ENCODE measurements at places on chromosomes 6 and 20.

DNA sequence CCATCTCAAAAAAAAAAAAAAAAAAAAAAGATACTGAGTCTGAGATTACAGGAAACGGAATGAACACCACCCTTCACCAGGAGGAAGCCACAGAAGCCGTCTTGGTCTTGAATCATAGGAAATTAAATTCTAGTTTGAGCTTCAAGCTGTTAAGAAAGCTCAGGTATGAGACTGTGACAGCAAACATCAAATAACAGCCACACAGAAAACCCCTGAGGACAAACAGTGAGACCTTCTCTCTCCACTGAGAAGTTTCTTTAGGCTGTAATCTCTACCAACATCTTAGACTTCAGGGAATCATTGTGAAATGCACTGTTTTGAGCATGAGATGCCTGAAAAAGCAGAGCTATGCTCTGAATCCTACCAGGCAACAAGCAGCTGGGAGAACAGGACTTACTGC is 30.8 kb downstream of the PDE10A start:
- no peak for DNase-seq

GRCh38 chr20:37984018-37984785 is 49.1 kb downstream of the TTI1 start:
- no peak for DNase-seq

DNA sequence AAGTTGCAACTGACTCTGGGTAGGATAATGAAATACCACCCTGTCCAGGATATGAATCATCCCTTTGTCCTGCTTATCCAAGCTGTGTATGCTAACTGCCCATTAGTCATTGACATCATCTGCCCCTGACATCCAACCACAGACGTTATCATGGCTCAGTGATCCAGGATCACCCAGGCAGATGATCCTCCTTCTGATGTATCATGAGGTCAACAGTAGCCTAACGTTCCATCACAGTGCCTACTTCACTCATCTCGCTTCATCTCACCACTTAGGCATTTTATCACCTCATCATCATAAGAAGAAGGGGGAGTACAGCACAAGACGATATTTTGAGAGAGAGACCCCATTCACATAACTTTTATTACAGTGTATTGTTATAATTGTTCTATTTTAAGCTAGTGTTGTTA is 13.4 kb upstream of the BTN3A2 start:
- DNase-seq, result no peak

DNA sequence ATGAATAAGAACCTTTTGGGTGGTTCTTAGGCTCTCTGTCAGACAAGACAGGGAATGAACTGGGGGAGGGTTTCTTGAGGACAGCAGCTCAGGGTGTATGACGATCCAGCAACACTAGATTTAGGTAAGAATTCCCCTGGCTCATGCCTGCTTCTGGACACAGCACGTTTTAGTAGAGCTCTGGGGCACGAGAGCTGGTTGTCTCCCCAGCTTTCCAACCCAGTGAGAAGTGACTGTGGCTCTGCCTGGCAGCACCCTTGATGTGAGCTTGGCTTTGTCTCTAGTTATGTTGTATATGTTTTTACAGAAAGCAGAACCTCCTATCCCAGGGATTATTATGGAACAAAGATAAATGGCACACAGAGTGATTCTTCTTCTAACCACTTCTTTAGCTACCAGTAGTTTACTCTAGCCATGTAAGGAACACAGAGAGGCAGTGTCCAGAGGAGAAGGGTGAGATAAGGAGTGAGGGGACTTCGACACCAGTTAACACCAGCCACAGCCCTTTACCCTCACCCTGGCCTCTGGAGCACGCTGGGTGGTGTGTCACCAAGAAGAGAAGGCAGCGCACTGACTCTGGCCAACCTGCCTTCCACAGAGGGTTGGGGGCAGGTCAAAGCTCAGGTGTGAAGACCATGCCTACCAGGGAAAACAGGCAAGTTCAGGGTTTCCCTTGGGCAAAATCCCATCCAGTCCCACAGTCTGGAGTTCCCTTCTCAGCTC is 3.9 kb downstream of the APOBEC2 start:
- DNase-seq, result no peak

DNA sequence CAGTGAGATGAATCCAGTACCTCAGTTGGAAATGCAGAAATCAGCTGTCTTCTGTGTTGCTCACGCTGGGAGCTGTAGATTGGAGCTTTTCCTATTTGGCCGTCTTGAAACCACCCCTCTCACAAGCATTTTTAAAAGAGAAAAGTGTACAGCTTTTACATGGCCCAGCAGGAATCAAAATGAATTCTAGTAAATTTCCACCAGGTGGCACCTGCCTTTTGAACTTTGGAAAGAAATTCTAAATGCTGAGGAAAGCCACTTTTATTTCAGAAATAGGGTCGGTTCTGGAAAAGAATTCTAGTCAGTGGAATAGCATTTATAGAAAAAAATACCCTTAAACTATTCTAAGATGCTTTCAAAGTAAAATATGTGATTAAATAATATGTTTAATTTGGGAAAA is 647.8 kb downstream of the CD109 start:
- no peak for DNase-seq

DNA sequence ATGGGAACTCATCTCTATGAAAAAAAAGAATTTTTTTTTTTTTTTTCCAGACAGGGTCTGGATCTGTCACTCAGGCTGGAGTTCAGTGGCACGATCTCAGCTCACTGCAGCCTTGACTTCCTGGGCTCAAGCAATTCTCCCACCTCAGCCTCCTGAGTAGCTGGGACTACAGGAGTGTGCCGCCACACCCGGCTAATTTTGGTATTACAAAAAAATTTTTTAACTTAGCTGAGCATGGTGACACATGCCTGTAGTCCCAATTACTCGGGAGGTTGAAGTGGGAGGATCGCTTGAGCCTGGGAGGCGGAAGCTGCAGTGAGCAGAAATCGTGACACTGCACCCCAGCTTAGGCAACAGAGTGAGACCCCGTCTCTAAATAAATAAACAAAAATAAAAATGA is 7.5 kb downstream of the DEF6 start:
- DNase-seq, result no peak

- no peak for DNase-seq
These were observed 444.2 kb downstream of the HTR1B start for GRCh38 chr6:77019081-77019480.

- DNase-seq, result no peak
These were observed 10.6 kb downstream of the NOL4L start for GRCh38 chr20:32574296-32575226.

DNA sequence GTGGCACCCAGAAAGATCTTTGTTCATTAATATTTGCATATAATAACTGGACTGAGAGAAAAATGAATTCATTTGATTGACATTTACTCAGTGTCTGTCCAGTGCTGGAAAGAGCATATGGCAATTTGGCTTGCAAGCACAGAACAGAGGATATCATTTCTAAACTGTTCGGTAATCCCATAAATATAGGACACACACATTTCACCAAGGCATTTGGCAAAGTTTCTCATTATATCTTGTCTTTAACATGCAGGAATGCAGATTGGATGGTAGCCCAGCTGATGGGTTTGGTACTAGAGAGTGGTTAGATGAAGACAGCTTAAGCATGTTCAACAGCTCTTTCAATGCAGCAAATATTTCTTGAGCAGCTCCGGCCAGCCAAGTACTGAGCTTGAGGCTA is 259.2 kb downstream of the PRKN start:
- no peak for DNase-seq

- DNase-seq, result no peak
These were observed 60.4 kb downstream of the HMGCLL1 start for GRCh38 chr6:55518529-55519060.

DNA sequence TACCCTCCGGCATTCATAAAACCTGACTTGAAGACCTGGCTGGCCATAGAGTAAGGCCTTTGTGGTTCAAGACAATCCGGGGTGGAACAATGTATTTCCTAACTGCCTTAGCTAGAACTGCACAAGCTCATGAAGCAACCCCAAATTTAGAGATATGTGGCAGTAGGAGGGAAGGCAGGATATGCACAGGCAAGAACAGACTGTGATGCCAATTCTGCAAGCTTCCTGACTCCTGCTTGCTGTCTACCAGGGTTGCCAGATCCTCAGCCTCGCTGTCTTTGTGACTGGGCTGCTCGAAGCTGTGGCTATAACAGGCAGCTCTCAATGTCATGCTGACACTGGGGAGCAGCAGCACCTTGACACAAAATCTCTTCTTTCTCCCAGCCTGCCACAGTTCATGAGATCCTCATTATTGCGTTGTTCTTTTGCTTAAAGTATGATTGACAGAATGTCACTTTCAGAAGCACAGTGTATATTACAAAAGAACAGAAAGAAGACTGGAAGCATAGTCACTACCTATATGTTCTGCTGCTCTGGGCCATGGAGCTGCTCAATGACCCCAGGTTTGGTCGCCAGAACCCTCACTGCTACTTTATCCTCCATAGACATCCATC is 18.3 kb upstream of the SHLD1 start:
- DNase-seq, result no peak

GRCh38 chr6:26336355-26337198 is 28.4 kb upstream of the BTN3A2 start:
- no peak for DNase-seq

GRCh38 chr20:33719277-33719988 is 677 bp downstream of the PXMP4 start:
- DNase-seq, result no peak

- DNase-seq, result no peak
These were observed 67.5 kb downstream of the PHACTR3 start for GRCh38 chr20:59671661-59672471.

DNA sequence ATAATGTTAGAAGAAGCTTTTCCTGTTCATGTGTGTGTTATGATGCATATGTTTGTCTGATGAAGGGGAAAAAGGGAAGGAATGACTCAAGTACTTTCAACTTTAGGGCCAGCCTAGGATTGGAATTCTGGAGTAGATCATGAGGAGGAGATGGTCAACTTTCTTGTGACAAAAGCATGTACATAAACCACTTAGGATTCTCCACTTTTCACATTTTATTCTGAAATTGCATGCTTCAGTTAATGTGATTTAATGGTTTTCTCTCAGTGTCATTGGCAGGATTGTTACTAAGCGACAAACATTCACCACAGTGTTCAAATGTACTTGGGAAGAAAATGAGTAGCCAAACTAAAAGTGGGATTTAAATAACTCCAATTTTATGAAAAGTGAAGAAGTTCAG is 80.1 kb downstream of the UTRN start:
- DNase-seq, result no peak

- no peak for DNase-seq
These were observed 19.8 kb upstream of the ADRM1 start for GRCh38 chr20:62282877-62283503.

- DNase-seq, result no peak
These were observed 78.3 kb downstream of the TBX18 start for GRCh38 chr6:84685983-84686584.

GRCh38 chr6:167802339-167802738 is 24.4 kb upstream of the AFDN start:
- DNase-seq, result no peak

DNA sequence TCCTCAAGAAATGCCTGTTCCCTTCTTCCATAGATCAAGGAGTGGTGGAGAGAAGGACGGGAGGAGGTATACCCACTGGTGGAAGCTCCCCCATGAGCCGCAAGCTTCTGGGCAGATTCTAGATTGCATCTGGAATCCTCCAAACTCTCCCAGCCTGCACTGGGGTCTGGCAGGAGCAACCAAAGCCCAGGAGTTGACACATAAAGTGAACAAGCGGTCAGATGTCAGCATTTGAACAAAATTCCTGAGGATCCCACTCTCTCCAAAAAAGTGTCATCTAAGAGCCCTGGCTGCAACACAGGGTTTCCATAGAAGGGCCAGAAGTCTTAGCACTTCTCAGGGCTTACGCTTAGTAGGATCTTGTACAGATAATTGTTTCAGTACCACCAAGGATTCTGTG is 88.2 kb downstream of the KCNB1 start:
- no peak for DNase-seq

GRCh38 chr6:11711003-11711983 is 67.3 kb downstream of the ADTRP start:
- DNase-seq, result peak; percentile 49

GRCh38 chr6:21611485-21611884 is 17.9 kb downstream of the SOX4 start:
- DNase-seq, result no peak

DNA sequence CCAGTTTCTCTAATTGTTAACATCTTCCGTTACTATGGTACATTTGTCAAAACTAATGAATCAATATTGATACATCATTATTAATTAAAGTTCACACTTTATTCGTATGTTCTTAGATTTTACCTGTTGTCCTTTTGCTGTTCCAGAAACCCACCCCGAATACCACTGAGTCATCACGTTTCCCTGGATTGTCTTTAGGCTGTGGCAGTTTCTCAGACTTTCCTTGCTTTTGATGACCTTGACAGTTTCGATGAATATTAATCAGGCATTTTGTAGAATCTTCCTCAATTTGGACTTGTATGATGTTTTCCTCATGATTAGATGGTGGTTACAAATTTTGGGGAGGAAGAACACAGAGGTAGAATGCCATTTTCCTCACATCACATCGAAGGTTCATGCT is 39.1 kb upstream of the AIG1 start:
- no peak for DNase-seq

DNA sequence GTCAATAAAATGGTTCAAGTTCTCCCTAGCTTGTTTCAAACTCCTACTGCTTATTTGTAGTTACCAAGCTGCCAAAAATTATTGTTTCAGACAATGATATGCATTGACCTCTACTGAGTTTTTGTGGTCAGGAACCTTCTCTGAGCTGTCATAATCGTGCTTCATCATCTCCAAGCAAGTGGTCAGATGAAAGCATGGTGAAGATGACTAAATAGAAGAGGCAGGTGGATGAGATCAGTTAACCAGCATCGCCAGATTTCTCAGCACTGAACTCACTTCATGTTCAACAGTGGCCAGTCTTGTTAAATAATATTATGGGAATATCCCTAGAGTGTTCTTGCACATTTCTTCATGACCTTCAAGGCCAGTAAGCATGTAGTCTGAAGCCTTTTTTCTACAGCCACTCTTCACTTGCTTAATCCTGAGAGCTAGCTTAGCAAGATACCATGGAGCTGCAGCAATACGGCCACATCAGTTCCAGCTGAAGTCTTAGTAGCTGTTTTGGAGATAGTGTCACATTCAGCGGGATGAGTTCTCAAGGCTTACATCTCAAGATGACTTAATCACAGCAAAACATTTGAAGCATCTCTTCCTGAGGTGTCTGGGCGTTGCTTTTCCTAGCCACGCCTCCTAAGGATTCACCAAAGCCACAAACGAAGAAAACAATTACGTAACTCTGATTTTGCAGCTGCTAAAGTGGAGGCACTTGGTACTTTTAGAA is 101.6 kb upstream of the TMEM30A start:
- no peak for DNase-seq

GRCh38 chr6:138972226-138972665 is 15.8 kb downstream of the REPS1 start:
- no peak for DNase-seq
